ENCODE measurements at places on chromosomes 5 and 9.
A peak's percentile ranks its signal among the peaks of the same experiment; 100 is the strongest.

GRCh38 chr5:143390941-143391340 is 12.5 kb downstream of the NR3C1 start:
- no peak for DNase-seq

GRCh38 chr5:133869519-133870335 is 98.7 kb downstream of the C5orf15 start:
- no peak for DNase-seq

DNA sequence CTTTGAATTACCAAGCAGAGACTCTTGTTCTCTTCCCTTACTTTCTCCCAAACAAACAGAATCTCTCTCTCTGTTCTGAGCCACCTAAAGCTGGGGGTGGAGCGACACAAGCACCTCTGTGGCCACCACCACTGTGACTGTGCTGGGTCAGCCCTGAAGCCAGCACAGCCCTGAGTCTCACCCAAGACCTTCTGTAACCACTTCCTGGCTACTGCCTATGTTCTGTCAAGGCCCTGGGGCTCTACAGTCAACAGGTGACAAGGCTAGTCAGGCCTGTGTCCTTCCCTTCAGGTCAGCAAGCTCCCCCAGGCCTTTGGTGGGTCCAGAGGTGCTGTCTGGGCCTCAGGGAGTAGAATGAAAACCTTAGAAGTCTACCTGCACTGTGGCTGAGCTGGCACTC is 26.1 kb upstream of the SLC28A3 start:
- DNase-seq, result no peak

- DNase-seq, result no peak
Observed at GRCh38 chr9:99978221-99978620, 71.8 kb downstream of the STX17 start.

GRCh38 chr5:171438738-171439137 is 19.3 kb downstream of the FGF18 start:
- DNase-seq, result no peak

- no peak for DNase-seq
Observed at GRCh38 chr9:32344551-32345182, 39.8 kb upstream of the ACO1 start.

GRCh38 chr5:71923755-71924154 is 183.5 kb upstream of the MAP1B start:
- DNase-seq, result no peak

DNA sequence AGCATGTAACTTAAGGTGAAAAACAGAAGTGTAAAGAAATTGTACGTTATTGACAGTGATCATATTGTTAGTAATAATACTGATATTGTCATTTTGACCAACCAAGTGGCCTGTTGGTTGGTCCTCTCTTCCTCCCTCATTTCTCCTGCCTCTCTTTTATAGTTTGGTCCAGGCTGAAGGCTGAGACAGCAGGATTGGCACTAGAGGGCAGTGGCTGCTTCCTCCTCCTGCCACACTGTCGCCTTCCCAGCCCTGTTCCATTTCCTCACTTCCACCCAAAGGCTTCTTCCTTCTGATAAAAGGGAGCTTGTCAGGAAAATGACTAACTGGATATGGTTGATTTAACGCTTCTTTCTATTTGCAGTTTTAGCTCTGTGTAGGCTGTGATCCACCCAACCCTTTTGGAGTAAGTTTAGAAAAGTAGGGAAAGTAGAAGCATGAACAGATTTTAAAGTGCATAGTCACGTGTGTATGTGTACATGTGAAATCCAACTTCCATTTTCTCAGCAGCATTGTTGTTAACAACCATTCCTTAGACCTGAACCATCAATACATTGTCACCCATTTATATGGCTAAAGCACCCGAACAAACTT is 35.6 kb downstream of the PTCD2 start:
- peak; percentile 9 for DNase-seq

GRCh38 chr5:112548246-112548881 is 129.3 kb upstream of the EPB41L4A start:
- no peak for DNase-seq

GRCh38 chr5:57539281-57539701 is 56.7 kb upstream of the ACTBL2 start:
- DNase-seq, result no peak

- DNase-seq, result no peak
Observed at GRCh38 chr9:124135813-124136365, 121.9 kb upstream of the NEK6 start.

DNA sequence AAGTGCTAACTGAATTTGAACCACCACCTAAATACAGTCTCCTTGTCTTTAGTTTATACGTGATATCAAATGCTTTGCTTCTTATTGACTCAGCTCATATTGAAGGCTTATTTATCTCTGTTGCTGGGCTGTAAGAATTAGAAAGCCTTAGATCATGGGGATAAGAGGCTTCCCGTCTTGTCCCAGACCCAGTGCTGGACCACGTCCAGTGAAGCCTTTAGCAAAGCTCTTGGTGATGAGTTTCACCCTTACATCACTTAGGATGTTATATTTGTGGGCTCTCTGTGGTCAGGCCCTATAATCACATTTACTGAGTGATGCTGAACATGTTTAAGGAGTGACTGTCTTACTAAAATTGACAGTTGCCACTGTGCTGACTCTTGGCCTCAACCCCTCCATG is 11.2 kb downstream of the FAM240B start:
- DNase-seq, result no peak

DNA sequence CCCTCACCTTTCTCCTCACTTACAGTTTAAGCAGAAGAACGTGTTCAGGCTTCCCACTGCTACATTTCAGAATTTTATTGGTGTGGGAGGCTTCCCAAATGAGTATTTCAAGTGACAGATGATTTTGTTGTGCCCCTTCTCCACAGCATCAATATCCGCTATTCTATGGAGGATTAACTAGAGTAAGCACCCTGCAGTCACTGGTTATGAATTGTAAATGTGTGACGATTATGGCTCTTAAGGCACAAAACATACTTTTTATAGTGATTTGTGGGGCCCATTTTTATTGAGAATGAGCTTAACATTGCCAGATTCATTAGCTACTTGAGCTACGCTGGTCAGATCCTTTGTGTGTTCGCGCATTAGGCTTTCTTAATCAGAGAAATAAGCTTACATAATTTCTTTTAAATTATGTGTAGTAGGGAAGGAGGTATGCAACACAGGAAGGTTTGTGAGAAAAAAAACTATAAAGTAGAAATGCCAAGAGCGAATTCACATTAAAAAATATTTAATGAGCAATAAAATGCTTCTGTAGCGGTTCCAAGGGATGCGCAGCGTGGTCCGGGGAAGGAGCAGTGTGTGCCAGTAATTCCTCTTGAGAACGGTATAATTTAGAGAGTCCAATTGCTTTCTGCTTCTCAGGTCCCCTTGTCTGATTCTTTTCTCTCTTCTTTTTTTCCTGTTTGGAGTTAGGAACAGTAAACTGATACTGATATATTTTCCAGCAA is 2380.4 kb downstream of the MAT2B start:
- DNase-seq, result no peak

DNA sequence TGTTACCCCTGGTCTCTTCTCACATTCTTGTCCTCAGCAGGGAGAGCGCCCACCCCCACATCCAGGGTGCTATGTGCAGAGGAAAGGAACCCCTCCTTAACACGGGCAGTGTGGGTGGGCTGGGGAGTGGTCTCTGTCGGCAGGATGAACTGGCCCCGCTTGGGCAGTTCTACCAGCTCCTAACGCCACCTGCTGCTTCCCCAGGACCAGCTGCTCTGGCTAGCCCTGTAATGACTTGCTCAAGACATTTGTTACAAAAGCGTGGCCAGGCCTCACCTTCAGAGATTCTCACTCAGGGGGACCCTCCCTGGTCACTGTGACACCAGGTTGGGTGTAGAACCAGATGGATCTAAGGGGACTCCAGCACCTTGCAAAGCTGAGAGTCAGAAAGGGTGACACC is 82.4 kb downstream of the HMCN2 start:
- no peak for DNase-seq

GRCh38 chr5:13187186-13187585 is 757.3 kb downstream of the DNAH5 start:
- peak; percentile 77 for DNase-seq

DNA sequence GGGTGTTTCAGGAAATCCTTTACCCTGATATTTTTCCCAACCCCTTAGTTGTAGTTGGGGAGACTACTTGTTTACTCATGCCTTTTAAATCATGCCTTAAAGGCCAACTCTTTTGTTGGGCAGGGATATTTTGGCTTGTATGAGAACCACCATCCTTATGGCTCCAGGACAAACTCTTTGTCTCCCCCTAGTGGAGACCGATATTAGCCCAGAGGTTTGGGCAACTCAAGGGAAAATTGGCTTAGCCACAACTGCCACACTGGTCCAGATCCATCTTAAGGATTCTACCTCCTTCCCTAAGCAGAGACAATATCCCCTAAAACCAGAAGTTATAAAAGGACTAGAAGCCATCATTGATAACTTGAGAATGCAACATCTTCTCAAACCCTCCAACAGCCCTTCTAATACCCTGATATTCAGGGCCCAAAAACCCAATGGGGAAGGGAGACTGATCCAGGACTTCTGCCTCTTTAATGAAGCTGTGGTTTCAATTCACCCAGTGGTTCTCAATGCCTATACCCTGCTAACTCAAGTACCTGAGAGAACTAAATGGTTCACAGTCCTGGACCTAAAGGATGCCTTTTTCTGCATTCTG is 100.9 kb upstream of the HCN1 start:
- DNase-seq, result no peak

DNA sequence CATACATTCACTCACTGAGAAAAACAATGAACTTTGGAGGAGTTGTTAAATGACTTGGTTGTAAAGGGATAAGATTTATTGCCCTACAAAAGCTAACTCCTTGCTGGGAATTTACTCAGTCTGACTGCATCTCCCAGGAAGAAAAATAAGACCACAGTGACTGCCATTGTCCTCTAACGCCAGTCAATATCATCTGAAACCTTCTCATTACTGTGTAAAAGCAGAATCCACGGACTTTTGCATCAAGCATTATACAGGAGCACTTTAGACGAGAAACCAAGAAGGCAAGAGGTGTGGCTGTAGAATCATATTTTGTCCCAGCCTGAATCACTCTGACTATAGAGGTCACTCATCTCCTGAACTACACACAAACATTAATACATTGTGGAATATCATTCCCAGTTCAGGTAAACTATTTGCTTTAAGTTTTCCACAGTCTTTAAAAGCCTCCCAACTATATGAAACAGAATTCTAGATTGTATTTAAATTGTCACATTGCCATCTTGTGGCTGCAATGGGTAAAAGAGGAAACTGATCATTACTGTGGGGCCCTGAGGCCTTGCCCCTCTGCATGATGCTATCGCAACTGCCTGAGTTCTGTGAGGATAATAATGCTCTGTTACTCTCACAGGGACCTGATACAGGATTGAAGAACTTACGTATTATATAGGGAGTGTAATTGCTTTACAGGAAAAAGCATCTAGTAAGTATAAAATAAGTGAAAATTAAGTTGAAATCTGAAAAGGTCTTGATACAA is 142.9 kb downstream of the SLCO4C1 start:
- peak; percentile 11 for DNase-seq
